ENCODE measurements at places on chromosomes 1 and 21.

DNA sequence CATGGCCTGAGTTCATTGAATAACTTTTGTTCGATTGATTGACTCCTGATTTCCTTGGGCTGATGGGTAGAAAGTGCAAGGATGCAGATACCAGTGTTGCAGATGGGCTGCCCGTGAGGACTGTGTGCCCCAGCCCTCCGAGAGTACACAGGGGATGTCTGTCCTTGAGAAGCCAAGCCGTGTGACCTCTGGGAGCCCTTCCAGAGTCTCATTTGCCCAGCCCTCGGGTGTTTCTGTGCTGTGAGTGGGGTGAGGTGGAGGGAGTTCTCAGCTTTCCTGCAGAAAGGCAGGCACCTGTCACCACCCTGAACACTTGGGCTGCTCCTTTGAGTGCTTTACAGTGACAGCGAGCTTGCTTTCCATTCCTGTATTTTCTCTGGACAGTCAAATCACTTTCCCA, 96.4 kb upstream of the CACNA1E start:
- no peak for DNase-seq

DNA sequence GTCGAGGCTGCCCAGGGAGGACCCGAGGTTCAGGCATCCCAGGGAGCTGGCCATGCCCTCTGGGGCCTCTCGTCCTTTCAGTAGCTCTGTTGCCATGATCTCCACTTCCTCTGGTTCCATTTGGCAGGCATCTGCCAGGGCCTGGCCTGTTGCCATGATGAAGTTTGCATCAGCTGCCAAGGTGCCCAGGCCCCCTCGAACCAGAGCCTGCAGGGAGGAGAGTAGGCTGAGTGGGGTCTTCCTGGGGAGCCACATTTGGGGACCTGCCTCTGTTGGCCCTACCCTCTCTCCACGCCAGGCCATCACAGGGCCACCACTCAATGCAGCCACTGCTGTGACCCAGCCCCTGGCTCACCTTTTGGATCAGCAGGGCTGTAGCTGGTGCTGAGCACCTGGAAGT, 16.4 kb upstream of the KIF21B start:
- no peak for DNase-seq

DNA sequence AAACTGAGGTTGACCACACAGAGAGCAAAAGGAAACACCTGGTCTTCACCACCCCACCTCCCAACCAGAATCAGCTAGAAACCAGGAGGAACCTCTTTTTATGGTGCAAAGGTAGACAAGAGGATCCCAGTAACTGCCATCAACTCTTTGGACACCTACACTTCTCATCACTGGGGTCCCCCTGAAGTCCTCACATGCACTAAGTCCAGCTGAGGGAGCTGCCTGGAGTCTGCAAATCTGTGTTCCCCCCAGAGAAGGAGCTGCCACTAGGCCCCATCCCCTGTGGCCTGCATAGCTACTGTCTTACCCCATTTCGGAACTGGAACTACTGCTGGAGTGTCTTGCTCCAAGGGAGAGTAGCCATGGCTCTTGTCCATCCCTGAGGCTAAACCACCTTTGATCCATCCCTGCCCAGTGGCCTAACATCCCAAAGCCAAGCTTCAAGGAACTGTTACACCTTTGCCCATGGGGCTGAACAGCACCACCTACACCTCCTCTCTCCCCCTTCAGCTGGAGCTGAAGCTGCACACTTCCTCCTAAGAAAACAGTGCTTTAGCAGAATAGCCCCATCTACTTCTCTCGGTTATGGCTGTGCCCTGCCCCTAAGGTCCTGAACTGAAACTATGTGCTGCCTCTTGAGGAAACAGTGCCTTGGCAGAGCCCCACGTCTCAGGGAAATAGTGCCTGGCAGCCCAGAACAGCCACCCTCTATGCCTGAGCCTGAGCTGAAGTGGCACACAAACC, 85.4 kb upstream of the CD53 start:
- no peak for DNase-seq

DNA sequence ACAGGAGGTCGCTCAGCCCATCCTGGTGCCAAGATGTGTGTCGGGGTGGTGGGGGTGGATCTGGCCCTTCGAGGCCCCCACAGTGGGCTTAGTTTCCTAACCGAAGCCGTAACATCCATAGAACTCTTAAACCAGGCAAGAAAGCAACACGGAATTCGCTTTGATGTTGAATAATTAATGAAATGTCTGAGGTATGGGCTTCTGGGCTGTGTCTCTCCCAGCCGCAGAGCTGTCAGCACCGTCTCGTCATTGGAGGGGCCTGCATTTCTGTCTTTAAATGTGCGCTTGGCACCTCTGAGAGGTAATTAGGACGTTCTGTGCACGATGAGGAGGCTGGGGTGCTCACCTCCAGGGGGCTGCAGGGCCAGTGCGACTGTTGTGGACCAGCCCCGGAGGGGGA, 13.3 kb upstream of the PLCH2 start:
- DNase-seq = no peak

DNA sequence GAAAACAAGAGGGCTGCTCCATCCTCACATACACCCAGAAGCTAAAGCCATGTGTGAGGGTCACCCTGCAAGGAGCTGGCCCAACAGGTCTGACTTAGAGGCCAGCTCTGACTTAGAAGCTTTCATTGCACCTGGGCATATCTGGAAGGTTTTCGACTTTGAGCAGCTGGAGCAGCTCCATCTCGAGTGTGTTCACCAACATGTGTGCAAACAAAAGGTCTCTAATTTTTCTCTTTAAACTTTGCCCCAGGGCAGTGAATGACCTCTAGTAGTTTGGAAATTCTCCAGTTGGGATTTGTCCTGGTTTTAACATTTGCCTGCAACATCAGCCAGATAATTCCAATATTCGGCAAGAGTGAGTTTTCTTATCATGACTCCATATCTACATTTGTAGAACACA, 108.3 kb downstream of the TNR start:
- no peak for DNase-seq

DNA sequence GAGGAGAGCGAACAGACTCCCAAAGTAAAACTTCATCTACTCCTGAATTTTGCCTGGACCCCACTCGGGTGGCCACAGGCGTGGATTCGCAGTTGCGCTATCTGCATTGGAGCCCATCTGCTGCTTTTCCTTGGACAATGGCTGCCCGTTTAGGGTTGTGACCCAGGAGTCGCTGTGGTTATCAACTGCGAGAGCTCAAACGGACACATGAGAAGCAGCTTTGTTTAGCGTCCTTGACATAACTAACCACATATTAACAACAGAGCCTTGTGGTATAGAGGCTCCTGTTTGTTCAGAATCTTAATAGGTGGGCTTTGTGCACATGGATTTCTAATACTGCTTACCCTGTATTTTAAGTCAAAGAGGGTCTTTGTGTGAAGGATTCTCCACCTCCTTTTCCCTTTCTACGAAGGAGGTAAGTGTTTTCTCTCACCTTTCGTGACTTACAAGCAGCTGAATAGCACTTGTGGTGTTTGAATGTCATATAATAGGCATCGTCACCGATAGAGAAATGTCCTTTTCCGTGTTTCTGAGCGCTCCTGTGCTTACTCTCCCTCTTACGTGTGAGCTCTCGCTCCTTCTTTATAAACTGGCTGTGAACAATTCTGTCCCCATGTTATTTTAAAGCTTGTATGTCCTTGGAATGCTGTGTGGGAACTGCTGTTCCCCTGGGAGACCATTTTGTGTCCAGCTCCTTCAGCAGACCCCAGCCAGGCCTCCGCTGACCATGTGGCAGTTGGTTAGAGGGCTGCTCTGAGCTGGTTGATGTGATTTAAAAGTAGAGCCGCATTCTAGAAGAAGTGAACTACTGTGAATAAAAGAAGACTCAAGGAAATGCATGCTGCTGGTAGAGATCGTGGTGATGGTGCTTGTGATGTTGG, 441.4 kb downstream of the RPS6KC1 start:
- DNase-seq = no peak

DNA sequence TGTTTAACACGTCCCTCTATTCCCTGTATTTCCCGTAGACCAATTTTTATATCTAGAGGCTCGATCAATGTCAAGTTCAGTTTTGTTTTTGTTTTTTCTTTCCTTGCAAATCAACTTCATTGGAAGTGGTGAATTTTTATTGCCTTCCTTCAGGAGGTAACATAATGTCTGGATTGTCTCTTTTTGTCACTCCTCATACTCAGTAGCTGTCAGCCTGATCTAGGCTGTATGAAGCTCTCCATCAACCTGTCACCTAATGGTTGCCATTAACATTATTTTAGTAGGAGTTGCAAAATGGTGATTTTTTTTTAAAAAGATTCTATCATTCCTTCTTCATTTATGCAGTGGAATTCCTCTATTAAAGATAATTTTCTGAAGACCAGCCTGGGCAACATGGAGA, 49.7 kb upstream of the KIF26B start:
- no peak for DNase-seq

- DNase-seq = no peak
These were observed 51.5 kb downstream of the SDC3 start for GRCh38 chr1:30857062-30857461.

- DNase-seq = no peak
These were observed 13.2 kb upstream of the UBE4B start for GRCh38 chr1:10019561-10019960.

DNA sequence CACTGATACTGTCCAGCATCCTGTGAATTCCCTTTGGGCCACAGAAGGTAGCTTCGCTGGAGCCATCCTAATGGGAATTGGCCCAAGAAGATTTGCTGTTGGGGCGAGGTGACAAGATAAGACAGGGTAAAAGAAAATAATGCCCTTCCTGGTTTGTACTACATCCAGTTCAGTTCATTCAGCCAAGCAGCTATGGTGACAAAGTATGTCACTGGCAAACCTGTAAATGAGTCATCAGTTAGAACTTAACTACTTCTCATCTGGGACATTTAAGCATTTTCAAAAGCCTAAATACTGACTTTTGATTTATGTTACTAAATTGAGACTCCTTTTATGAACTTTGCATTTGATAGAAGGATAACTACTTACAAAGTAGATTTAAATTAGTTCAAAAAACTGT, 54.2 kb downstream of the WDR64 start:
- DNase-seq = no peak

DNA sequence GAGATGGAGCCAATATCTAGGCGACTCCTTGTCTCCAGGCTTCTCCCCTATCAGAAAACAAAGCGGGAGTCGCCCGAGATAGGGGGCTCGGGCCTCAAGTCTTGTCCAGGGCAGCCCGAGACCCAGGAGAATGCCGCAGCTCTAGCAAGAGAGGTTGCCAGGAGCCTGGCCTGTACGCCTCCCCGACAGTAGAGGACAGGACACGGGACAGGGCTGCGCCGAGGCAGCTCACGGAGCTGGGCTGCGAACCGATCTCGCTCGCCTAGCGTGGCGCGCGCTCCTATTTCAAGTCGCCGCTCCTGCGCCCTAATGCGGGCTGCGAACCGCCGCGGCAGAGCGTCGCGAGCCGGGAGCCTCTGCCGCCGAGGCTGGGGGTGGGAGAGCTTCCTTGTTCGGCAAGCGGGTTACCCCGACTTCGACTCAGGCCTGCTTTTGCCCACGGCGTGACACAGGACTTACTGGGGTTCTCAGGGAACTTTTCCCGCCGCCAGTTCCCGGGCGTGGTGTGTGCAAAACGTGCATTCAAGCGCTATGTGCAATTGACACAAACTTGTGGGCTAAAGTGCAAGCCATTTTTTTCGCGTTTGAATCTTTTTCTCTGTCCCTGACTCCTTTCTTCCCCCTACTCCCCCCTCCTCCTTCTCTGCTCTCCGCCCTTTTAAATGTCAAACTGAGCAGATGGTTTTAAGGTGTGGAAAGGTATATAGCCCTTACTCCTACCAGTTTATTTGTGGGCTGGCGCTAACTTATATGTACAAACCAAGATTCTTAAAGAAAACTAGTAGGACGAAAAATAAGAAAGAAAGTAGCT, 2.4 kb upstream of the PROX1 start:
- DNase-seq = no peak

DNA sequence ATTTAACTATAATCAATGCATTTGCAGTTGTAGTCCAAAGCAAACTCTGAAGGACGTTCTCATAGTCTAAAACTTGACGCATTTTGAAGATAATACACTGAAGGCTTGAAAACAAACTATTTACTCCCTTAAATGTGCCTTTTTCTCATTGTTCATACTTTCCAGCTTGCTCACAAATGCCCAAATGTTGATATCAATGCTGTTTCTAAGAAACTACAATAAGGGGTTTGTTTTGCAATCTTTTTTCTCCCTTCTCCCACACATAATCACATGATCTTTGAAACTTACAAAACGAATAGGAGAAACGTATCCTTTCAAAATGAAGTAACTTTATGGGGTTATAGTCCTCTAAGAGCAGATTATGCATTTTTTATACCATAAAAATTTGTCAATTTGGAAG, 508.7 kb downstream of the DPYD start:
- DNase-seq = no peak

- no peak for DNase-seq
These were observed 257.5 kb upstream of the PRMT6 start for GRCh38 chr1:106798991-106799390.

DNA sequence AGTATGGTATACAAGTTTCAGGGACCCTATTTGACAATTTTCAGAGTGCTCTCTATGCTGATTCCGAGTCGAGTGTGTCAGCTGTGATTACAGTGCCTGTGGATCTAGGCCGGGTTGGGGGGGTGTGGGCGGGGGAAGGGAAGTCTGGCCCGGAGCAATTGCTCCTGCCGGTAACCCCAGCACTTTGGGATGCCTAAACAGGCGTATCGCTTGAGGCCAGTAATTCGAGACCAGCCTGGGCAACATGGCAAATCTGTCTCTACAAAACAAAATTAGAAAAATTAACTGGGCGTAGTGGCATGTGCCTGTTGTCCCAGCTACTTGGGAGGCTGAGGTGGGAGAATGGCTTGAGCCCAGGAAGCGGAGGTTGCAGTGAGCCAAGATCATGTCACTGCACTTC, 1.6 kb upstream of the IL10RB start:
- no peak for DNase-seq
